ENCODE measurements at places on chromosomes 12 and 14. TPM values are rescaled to one million over a fixed set of nuclear protein-coding genes. Genes with fewer than 3 reads are reported as not detected.

The SLC5A8 gene
- total RNA-seq, result not detected

The RNASE3 gene
- total RNA-seq, result not detected

DNA sequence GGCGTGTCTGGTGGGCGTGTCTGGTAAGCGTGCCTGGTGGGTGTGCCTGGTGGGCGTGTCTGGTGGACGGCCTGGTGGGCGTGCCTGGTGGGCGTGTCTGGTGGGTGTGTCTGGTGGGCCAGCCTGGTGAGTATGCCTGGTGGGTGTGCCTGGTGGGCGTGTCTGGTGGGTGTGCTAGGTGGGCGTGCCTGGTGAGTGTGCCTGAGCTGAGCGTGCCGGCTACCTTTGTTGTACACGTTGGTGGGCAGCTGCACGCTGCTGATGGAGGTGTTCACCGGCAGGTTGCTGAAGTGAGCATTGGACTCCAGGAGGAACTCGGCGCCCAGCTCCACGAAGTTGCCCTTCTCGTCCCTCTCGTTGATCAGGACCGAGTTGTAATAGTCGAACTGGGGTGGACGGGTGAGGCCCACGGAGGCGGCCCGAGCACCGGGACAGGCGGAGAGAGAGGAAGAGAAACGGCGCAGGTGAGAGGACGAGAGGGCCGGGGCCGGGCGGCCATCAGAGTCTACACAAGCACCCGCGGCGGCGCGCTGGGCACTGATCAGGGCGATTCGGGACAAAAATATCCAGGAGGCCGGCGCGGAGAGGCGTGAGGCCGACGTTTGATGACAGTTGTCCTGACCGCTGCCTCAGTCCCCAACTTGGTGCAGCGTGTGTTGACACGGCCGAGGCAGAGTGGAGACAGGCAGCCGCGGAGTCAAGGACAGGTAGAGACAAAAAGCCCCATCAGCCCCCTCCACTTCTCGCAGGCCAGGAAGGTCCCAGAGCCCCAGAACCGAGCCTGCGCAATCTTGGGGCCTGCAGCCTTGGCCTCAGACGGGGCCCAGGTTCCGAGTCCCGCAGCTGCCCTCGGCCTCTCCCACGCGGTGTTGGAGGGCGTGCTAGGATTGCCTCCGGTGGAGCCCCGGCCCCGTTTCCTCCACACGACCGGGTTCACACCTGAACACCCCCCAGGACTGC, 10.5 kb downstream of the CACNA2D4 start:
- DNase-seq, result peak; percentile 43

GRCh38 chr14:32018391-32019092, 58.6 kb upstream of the ARHGAP5 start:
- DNase-seq, result no peak

DNA sequence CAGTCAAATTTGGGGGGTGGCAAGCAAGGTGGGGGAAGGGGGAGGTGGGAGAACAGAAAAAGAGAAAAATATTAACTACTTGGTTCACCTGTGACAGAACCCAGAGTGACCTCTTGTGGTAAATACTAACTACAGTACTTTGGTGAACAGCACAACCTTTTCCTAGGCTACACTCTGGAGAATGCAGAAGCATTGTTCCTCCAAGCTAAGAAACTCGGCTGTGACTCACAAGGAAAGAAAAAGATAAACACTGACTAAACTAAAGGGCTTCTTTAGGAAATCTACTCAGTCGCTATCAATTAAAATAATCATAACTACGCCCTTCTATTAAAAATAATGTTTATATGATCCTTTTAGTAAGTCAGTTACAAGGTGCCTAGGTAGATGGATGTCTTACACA, 5.4 kb downstream of the KCNH5 start:
- DNase-seq, result no peak

DNA sequence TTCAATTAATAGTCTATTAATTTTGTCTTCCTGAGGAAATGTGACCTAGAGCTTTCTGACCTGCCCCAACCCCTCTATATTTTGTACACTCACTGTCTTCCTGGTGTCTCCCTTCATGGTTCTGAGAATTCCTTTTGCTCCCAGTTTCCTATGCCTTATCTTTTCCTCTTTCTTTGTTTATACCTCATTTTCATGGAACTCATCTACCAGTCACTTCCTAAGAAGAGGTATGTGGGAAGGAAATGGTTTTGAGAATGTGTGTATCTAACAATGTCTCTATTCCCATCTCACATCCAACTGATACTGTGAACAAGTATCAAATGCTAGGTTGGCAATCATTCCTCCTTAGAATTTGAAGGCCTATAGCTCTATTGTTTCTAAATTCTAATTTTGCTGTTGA, 245.1 kb upstream of the EGLN3 start:
- no peak for DNase-seq

Measured in activated CD8-positive, alpha-beta T cell treated with anti-CD3 and anti-CD28 coated beads for 36 hours (primary cell).